ENCODE measurements at places on chromosomes 13 and 19. TPM values are rescaled to one million over a fixed set of nuclear protein-coding genes. Genes with fewer than 3 reads are reported as not detected.

DNA sequence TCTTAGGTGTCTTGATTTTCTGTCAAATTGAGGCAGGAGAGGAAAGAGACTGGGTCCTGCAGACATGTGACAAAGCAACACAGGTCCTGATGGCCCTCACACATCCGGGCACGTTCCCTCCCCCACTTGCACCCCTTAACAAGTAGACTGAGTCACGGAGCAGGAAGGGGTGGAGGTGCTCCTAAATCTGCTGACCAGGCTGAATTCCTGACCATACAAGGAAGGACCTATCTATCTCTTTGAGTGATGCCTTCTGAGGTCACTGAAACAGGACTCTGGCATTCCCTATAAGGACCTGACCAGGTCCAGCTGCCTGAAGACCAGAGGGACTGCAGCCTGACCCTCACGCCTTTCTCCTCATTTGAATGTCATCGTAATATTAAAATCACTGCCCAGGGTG lies 250.3 kb downstream of the COL4A1 start:
- H3K36me3 ChIP-seq: no peaks in the 10 kb centered on the region
- DNase-seq: no peak
- H3K27me3 ChIP-seq: no peaks in the 10 kb centered on the region
- no peaks in the 10 kb centered on the region for H3K4me1 ChIP-seq
- no peak overlapping the region for H3K27ac ChIP-seq

DNA sequence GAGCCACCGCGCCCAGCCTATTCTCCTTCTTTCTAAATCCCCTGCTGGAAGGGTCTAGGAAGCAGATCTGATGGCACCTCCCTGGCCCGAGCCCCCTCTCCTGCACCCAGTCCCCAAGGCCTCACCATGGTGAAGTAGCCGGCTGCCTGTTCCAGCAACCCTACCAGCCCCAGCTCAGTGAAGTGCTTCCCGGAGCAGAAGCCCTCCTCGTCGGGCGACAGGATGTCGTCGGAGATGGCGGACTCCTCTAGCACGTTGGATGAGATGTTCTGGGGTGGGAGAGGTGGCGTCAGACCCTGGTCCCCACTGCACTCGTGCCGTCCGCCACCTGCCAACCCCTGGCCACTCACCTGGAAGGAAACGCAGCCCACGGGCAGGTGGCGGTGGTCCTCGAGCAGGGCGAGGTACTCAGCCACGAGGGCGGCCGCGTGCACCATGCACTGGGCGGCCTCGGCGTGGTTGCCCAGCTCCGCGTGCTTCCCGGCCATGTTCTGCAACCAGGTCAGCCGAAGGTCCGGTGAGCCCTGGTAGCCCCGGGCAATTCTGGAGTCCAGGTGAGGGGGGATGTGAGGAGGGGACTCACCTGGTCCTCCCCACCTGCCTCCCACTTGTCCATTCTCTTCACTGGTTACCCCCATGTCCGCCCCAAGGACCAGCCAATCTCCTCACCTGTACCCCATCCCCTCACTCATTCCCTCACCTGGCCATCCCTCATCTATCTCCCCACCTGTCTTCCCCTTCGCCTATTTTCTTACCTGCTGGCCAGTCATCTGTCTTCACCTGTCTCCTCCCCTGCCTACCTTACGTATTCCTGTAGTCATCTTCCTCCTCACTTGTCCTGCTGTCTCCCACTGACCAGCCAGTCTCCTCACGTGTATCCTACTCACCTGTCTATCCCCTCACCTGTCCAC lies 11.5 kb upstream of the KANK2 start:
- H3K27ac ChIP-seq: no peak overlapping the region
- H3K36me3 ChIP-seq: no peaks in the 10 kb centered on the region
- no peak overlapping the region for H3K4me3 ChIP-seq
- peaks cover 5% of the 10 kb centered on the region for H3K4me1 ChIP-seq

DNA sequence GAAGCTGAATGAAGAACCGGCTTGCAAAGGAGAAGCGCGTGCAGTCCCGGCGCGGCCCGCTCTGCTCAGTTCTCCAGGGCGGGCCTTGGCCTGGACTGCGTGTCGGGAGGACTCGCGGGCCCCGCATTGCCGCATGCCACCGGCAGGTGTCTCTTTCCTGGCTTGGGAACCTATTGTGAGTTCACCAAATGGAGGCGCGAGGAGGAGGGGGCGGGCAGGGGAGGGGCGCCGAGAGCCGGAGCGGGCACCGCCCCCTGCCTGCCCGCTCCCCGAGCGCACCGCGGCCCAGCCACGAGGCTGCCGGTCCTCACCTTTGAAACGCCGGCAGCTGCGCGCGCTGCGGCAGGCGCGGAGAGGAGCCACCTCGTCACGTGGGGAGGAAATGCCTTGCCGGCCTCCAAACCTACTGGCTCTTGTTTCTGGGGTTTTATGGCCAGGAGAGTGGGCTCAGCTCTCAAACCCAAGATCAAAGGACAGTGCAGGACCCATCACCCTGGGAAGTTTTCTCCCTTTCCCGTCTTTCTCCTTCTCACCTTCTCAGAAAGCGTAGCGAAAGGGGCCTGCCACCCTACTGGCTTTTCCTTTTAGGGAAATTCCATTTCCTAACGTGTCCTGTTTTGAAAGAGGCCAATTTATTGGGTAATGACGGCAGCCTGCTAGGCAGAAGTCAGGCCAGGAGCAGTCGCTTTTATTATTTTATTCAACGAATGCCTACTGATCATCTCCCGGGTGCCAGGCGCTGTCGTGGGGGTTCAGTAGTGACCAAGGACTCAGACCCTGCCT lies 13.8 kb upstream of the UBE2L5 start:
- H3K36me3 ChIP-seq: no peaks in the 10 kb centered on the region
- no peaks in the 10 kb centered on the region for H3K27me3 ChIP-seq
- H3K4me3 ChIP-seq: peak overlapping the region; percentile 29
- H3K4me1 ChIP-seq: peaks cover 2% of the 10 kb centered on the region

- no peaks in the 10 kb centered on the region for H3K36me3 ChIP-seq
- H3K4me1 ChIP-seq: no peaks in the 10 kb centered on the region
- no peak for DNase-seq
- no peak overlapping the region for H3K27ac ChIP-seq
- no peak overlapping the region for H3K4me3 ChIP-seq
- H3K27me3 ChIP-seq: no peaks in the 10 kb centered on the region
Observed at GRCh38 chr13:29716493-29716892, 121.0 kb upstream of the SLC7A1 start.

The DNM2 gene
- 53.7 TPM for polyA plus RNA-seq

- H3K27ac ChIP-seq: no peak overlapping the region
- no peaks in the 10 kb centered on the region for H3K4me1 ChIP-seq
- no peaks in the 10 kb centered on the region for H3K36me3 ChIP-seq
Observed at GRCh38 chr19:37979547-37980082, 72.6 kb downstream of the SIPA1L3 start.

The ADM5 gene
- polyA plus RNA-seq: 1.6 TPM

The MBOAT7 gene
- 41.0 TPM for polyA plus RNA-seq

DNA sequence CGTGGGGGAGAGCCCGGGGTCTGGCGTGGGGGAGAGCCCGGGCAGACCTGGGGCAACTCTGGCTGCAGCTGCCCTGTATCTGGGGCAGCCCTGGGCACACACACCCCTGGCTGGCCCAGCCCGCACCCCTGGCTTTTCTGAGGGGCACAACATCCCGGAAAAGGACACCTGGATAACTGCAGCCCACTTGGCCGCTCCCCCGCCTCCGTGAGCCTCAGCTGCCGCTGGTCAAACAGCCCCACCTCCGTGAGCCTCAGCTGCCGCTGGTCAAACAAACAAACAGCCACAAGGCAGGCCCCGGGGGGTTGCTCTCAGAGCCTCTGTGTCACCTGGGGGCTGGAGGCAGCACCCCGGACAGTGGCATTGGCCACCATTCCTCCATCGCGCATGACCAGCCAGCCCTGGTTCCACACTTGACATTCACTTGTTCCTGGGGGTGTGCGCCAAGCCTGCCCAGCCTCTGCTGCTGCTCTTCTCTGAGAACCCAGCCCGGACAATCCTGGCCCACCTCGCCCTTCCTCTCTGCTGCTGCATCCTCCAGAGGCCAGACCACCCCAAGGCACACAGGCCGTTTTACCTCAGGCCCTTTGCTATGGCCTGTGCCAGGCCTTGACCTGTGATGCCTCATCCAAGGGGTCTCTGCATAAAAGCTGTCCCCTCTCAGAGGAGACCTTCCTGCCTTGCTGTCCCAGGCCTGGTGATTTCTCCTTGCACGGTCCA lies 19.9 kb downstream of the CEBPG start:
- H3K27ac ChIP-seq: no peak overlapping the region
- no peak for DNase-seq
- H3K4me3 ChIP-seq: no peak overlapping the region
- no peaks in the 10 kb centered on the region for H3K27me3 ChIP-seq
- H3K36me3 ChIP-seq: no peaks in the 10 kb centered on the region

DNA sequence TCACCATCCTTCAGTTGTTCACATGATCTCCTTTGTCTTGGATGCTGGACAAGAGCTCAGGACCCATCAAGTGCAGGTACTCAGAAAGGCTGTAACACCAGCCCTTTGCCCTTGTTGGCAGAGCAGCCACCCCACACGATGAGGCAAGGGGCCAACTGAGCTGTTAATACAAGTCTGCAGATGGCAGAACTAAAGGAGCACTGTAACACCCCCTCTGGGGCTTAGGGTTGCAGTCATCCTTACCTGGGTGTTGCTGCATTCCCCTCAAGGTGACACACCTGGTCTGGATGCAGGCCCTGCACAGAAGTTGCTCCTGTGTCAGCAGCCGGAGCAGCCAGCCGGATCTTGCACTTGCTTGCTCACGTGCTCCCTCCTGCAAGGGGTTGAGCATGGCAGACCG lies 52.0 kb downstream of the STARD13 start:
- H3K27me3 ChIP-seq: no peaks in the 10 kb centered on the region
- H3K27ac ChIP-seq: no peak overlapping the region
- no peak overlapping the region for H3K4me3 ChIP-seq
- H3K4me1 ChIP-seq: peaks cover 10% of the 10 kb centered on the region

The PRDX2 gene
- polyA plus RNA-seq: 98.3 TPM

DNA sequence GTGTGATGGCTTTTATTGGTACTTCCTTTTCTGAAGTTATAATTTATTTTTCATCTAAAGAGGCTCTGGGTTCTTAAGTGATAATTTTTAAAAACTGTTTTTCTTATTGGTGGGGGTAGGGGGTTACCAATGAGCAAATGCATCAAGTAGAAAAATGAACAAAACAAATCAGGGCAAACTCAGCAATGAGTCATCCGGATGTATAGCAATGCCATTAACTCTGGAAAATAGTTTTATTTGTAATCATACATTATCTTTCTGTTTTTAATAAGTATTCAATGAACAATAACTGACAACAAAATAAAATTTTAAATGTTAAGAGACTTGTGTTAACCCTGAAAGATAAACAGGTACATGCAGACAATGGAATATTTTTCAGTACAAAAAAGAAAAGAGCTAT lies 67.6 kb downstream of the UFM1 start:
- no peaks in the 10 kb centered on the region for H3K4me1 ChIP-seq
- DNase-seq: no peak
- H3K27ac ChIP-seq: no peak overlapping the region
- H3K27me3 ChIP-seq: peaks cover 3% of the 10 kb centered on the region
- no peak overlapping the region for H3K4me3 ChIP-seq

GRCh38 chr19:13169769-13170168 lies 19.6 kb downstream of the IER2 start:
- H3K4me3 ChIP-seq: no peak overlapping the region
- DNase-seq: no peak
- H3K4me1 ChIP-seq: no peaks in the 10 kb centered on the region
- no peaks in the 10 kb centered on the region for H3K36me3 ChIP-seq
- H3K27me3 ChIP-seq: no peaks in the 10 kb centered on the region

- no peak for DNase-seq
Observed at GRCh38 chr13:49357694-49358093, 86.2 kb downstream of the CAB39L start.

The LGALS14 gene
- not detected for polyA plus RNA-seq

- no peaks in the 10 kb centered on the region for H3K36me3 ChIP-seq
- H3K4me3 ChIP-seq: peak overlapping the region; percentile 21
- peak overlapping the region; percentile 74 for H3K27ac ChIP-seq
- H3K4me1 ChIP-seq: peaks cover 4% of the 10 kb centered on the region
Observed at GRCh38 chr19:17235971-17236777, 9.5 kb downstream of the NR2F6 start.

DNA sequence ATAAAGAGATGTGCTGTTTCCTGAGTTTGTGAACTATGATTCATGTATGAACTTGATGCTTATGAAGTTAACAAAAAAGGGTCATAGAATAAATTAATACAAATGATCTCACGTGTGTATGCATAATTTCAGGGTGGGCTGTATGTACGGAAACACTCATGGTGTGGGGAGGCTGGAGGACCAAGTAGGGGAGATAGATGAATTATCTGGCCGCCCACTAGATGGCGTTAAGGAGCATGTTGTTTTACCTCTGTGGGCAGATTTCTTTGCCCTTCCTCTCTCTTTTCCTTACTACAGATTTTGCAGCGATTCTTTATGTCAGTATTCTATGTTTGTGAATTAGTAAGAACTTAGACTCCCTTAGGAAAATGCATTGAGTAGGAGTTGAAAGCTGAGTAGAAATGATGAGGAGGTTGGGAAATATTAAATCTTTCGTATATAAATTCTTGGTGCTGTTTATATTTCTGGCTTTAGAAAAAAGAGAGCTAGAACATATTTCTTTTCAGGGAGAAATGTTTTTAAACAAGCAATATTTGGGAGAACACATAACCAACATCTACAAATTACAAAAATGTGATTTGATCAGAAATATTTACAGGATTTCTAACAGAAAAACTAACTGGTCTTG lies 47.4 kb upstream of the TMTC4 start:
- DNase-seq: no peak
- no peaks in the 10 kb centered on the region for H3K4me1 ChIP-seq
- no peak overlapping the region for H3K27ac ChIP-seq
- no peak overlapping the region for H3K4me3 ChIP-seq

DNA sequence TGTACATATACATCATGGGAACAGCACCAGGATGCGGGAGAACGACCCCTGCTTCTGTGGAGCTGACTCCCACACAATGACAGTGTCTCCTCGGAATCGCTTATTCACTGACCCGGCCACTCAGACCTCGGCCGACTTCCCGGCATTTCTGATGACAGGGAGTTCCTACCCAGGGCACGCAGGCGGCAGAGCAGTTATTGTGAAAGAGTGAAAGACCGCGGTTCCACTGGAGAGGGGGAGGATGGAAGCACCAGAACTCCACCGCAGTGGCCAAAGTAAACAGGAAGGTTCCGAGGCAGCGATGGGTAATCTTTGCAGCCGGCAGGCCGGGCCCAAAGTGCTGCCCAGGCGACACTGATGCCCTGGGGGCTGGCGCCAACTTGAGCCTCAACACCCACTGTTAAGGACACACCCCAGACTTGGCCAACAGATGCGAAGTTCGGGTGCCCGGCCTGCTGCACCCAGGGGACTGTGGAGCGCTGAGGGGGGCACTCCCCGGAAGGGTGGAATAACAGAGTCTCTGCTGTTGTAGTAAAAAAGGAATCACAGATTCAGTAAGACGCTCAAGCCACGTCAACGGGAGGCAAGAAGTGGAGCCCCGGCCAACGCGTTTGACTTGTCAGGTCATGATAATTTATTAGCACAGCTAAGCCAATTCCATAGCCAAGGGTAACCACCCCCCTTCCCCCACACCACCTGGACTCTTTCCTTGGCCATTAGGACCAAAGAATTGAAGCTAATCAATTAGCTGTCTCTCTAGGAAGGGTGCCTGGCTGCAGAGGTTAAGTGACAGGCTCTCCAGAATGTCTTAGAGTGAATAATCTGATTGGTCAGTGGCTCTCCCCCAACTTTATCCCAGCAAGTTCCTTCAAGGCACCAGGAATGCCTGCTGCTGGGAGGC lies 5.8 kb downstream of the MLLT1 start:
- peak; percentile 80 for DNase-seq
- H3K27ac ChIP-seq: peak overlapping the region; percentile 91
- no peaks in the 10 kb centered on the region for H3K27me3 ChIP-seq
- no peaks in the 10 kb centered on the region for H3K36me3 ChIP-seq

GRCh38 chr19:1503089-1503924 lies 9.5 kb downstream of the ADAMTSL5 start:
- H3K27me3 ChIP-seq: peaks cover 3% of the 10 kb centered on the region
- DNase-seq: peak; percentile 34
- no peak overlapping the region for H3K4me3 ChIP-seq
- H3K36me3 ChIP-seq: no peaks in the 10 kb centered on the region
- peaks cover 2% of the 10 kb centered on the region for H3K4me1 ChIP-seq

Data from ovary (tissue), 10 donors.